ENCODE measurements at places on chromosomes 1 and 21. TPM values are rescaled to one million over a fixed set of nuclear protein-coding genes. Genes with fewer than 3 reads are reported as not detected.

GRCh38 chr1:208141610-208142192, 102.5 kb downstream of the PLXNA2 start:
- no peaks in the 10 kb centered on the region for H3K4me1 ChIP-seq
- H3K4me3 ChIP-seq: no peak overlapping the region
- DNase-seq: no peak
- no peaks in the 10 kb centered on the region for H3K27me3 ChIP-seq

DNA sequence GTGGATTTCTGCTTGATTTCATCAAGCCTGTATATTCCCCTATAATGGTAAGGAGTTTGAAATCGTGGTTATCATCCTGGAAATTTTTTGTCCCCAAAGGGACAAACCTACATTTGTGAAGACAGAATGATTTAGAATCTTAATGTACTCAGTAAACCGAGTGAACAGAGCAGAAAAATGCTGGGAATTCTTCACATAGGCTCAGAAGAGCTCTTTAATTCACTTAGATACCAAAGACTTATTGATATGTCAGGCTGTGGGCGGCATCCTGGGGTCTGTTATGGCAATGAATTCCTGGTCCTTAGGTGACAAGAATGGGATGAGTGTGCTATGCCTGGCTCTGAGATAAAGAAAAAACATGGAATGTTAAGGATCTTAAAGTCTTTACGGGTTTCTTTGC, 74.9 kb downstream of the ROR1 start:
- H3K36me3 ChIP-seq: no peaks in the 10 kb centered on the region
- H3K4me3 ChIP-seq: no peak overlapping the region
- DNase-seq: no peak
- no peak overlapping the region for H3K27ac ChIP-seq
- H3K4me1 ChIP-seq: no peaks in the 10 kb centered on the region

GRCh38 chr1:2250721-2251281, 22.7 kb downstream of the SKI start:
- H3K4me3 ChIP-seq: no peak overlapping the region
- H3K27ac ChIP-seq: no peak overlapping the region
- peaks cover 4% of the 10 kb centered on the region for H3K36me3 ChIP-seq
- DNase-seq: no peak
- peaks cover 81% of the 10 kb centered on the region for H3K4me1 ChIP-seq
- H3K27me3 ChIP-seq: no peaks in the 10 kb centered on the region

- DNase-seq: no peak
- H3K4me3 ChIP-seq: peak overlapping the region; percentile 37
Observed at GRCh38 chr1:27601771-27602461, 2.0 kb downstream of the AHDC1 start.

DNA sequence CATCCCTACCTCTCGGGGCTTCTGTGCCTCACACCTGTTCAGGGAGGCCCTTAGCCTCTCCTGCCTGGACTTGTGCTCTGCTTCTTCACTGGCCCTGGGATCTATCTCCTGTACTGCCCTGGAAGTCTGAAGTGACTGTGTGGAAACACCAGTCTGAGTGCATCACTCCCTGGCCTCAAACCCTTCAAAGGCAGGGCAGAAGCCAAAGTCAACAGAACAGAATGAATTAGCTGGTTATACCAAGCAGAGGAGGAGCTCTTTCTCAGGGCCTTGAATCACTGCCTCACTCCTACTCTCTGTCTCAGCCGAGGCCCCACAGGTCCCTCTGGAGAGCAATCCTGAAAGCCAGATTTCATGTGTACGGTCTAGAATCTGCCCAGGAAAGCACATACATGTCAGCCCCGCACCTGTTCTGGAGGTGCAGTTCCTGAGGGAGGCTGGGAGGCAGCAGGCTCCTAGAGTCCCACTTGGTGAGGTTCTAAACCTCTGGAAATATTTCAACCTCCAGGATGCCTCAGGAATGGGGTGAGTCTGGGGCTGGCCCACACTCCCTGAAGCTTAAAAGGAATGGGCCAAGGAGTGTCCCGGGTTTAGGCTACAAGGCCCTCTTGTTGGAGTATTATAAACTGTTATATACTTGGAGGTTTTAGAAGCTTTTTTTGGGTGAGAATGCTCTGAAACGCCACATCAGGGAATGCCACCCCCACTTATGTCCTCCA, 98.3 kb downstream of the ABCA4 start:
- H3K36me3 ChIP-seq: no peaks in the 10 kb centered on the region
- H3K27me3 ChIP-seq: no peaks in the 10 kb centered on the region
- H3K27ac ChIP-seq: no peak overlapping the region
- DNase-seq: no peak
- H3K4me1 ChIP-seq: no peaks in the 10 kb centered on the region

- H3K4me3 ChIP-seq: no peak overlapping the region
- H3K27me3 ChIP-seq: no peaks in the 10 kb centered on the region
- no peak for DNase-seq
- H3K36me3 ChIP-seq: no peaks in the 10 kb centered on the region
- no peaks in the 10 kb centered on the region for H3K4me1 ChIP-seq
Observed at GRCh38 chr1:220922951-220923350, 43.7 kb downstream of the HLX start.

DNA sequence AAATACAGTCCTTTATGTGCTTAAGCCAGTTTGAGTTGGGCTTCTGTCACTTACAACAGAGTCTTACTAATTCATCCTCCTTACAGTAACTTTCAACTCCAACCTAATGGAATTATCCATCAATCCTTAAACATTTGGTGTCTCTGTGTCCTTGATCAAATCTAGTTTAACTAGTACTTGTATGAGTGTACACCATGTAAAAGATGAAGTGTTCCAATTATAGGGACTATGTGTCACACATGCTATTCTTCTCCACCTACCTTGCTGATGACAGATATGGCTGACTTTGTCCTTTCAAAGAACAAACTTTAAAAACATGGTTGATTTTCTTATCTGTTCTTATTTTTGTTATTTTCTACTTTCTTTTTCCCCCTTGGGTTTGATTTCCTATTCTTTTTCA, 60.4 kb upstream of the NBPF3 start:
- no peaks in the 10 kb centered on the region for H3K27me3 ChIP-seq
- no peak overlapping the region for H3K27ac ChIP-seq
- H3K4me3 ChIP-seq: no peak overlapping the region
- H3K4me1 ChIP-seq: no peaks in the 10 kb centered on the region
- no peak for DNase-seq

- H3K27ac ChIP-seq: no peak overlapping the region
- no peaks in the 10 kb centered on the region for H3K27me3 ChIP-seq
Observed at GRCh38 chr1:172431204-172431603, 10.7 kb downstream of the C1orf105 start.

DNA sequence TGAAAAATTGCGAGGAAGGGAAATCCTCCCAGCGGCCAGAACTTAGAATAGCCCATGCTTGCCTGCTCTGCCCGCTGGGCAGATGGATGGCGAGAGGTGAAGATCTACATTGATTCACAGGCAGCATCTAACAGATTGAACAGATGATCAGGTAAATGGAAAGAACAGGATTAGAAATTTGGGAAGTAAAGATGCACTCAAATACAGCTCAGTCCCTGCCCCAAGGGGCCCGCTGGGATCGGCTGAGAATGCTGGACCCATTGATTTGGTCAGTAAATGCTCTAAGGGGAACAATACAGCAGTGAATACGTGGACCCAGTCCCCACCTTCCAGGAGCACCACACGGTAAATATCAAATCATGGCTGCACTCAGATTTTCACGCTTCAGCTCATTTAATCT, 248.2 kb downstream of the MATN1 start:
- H3K4me1 ChIP-seq: no peaks in the 10 kb centered on the region
- no peaks in the 10 kb centered on the region for H3K36me3 ChIP-seq
- DNase-seq: no peak
- no peak overlapping the region for H3K4me3 ChIP-seq
- no peak overlapping the region for H3K27ac ChIP-seq
- H3K27me3 ChIP-seq: no peaks in the 10 kb centered on the region

DNA sequence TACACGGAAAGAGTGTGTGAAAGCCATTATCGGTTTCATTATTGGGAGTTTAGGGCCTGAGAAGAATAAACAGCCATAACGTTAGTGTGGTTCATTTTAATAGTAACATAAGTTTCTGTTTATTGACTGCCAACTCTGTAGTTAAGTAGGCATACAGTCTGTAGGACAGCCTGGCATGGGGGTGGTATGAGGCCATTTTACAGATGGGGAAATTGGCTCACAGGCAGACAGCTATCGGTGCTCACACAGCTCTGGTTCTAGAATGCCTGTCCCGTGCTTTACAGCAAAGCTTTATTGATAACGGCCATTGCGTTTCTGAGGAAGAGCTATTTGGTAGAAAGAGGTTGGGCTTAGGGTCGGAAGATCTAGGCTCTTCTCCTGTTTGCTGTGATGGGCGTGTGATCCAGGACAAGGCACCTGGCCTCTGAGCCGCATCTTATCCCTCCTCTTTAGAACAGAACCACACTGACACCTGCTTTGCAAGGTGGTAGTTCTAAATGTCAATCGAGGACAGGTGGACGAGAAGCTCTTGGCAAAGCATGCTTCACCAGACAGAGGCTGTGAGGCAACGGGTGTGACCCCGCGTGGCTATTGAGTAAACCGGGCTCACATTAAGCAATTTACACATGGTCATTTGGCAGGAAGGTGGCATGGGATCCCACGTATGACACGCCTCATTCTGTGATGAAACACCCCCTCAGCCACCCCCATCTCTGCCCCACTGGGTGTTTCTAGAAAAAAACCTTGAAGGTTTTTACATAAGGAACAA, 14.9 kb downstream of the ETS2 start:
- DNase-seq: no peak
- H3K4me3 ChIP-seq: no peak overlapping the region
- no peaks in the 10 kb centered on the region for H3K4me1 ChIP-seq
- peaks cover 70% of the 10 kb centered on the region for H3K36me3 ChIP-seq
- H3K27me3 ChIP-seq: no peaks in the 10 kb centered on the region

GRCh38 chr1:87278825-87279535, 49.7 kb upstream of the LMO4 start:
- H3K27ac ChIP-seq: no peak overlapping the region
- H3K4me3 ChIP-seq: no peak overlapping the region
- no peaks in the 10 kb centered on the region for H3K4me1 ChIP-seq

- DNase-seq: no peak
- H3K27me3 ChIP-seq: no peaks in the 10 kb centered on the region
- no peaks in the 10 kb centered on the region for H3K36me3 ChIP-seq
- no peak overlapping the region for H3K4me3 ChIP-seq
- H3K27ac ChIP-seq: no peak overlapping the region
Observed at GRCh38 chr1:195754874-195755273, 853.4 kb downstream of the KCNT2 start.

DNA sequence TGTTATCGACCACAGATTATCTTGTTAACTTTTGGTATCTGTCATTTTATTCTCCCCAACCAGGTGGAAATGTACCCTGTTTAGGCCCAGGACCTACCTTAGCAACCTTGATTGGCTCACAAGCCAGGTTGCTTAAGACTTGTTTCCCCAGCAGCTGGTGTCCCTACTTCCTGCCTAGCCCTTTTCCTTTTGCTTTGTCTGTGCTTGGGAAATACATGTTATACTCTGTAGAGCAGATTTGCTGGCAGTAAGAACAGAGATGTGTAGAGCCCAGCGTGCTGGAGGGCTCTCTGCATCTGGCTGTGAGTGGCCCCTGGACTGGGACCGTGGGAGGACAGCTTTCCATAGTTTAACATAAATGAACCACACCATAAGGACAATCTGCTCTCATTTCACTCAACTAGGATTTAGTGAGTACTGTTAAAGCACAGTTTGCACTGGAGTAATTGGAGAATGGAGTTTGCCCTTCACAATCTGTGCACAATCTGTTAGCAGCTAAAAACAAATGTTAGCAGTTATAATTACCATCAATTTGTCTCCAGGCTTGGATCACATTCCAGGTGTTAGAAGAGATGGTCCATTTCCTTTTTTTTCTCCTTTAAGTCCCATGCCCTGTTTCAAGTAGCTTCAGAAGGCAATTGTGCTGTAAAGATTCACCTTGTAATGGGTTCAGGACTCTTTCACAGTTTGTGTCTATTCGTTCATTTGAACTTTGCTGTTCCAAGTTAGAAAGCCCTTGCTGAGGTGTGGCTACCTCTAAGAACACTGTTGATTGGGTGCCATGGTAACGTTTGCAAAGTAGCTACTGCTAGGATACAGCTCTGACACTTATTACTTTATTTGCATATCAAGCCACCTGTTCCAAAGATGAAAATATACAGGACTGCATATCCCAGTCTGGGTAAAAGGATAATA, at the start of gene APOBEC4:
Gene APOBEC4, minus strand, starts transcription at position 770 of the 915 bp plus-strand sequence. CDS start 4,535 bp downstream, outside the sequence.
- H3K4me3 ChIP-seq: no peak within 1 kb of the TSS
- no peaks in the 10 kb centered on the region for H3K36me3 ChIP-seq
- no peaks in the 10 kb centered on the region for H3K27me3 ChIP-seq
- no peak within 1 kb of the TSS for H3K27ac ChIP-seq
- no peak for DNase-seq

DNA sequence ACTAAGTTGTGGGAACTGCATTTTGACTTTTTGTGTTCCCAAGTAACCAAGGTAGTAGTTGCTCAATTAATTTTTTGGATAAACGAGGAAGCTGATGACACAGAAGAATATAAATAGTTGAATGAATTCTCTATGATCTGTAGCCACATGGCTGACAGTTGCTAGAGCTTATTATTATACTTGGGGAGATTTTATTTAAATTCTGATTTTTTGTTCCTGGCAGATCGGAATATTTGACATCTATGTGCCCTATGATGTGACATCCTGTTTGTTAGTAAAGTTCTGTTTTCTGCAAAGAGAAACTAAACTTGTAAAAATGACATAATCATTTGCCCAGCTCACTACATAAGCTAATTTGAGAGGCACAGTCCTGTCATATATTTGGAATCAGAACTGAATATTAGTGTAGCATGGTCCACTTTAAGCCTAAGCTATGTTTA, 9.7 kb upstream of the LYST start:
- no peak overlapping the region for H3K4me3 ChIP-seq
- H3K4me1 ChIP-seq: peaks cover 26% of the 10 kb centered on the region
- no peaks in the 10 kb centered on the region for H3K36me3 ChIP-seq
- DNase-seq: no peak
- peak overlapping the region; percentile 40 for H3K27ac ChIP-seq

GRCh38 chr1:189764391-189765320, 713.0 kb downstream of the BRINP3 start:
- H3K27me3 ChIP-seq: no peaks in the 10 kb centered on the region
- no peak overlapping the region for H3K4me3 ChIP-seq
- no peak for DNase-seq
- H3K36me3 ChIP-seq: no peaks in the 10 kb centered on the region
- H3K27ac ChIP-seq: no peak overlapping the region
- no peaks in the 10 kb centered on the region for H3K4me1 ChIP-seq

DNA sequence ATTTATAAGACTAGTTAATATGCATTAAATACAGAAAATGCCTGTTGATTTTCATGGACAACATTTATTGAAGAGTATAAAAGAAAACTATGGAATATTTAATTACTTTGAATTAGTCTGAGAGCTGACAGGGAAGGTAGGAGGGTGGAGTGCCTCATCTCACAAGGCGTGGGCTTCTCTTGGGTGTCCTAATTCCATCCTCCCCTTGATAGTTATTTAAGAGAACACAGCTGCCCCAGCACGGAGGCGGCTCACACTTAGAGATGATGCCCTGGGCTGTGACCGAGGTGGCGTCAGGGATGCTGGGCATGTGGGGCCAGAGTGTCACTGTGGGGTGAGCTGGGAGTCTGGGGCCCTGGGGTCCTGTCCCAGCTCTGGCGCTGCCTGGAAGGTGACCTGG, 493.0 kb downstream of the PTPRU start:
- no peak for DNase-seq
- no peaks in the 10 kb centered on the region for H3K36me3 ChIP-seq
- no peak overlapping the region for H3K27ac ChIP-seq

SPATA46 gene
- not detected for total RNA-seq

ZBTB8A gene
- total RNA-seq: 0.42 TPM

KRTAP11-1 gene
- not detected for total RNA-seq

OR2T33 gene
- total RNA-seq: not detected

A3GALT2 gene
- not detected for total RNA-seq

FBXO2 gene
- total RNA-seq: 1.8 TPM

HTR6 gene
- total RNA-seq: not detected

C1orf87 gene
- total RNA-seq: not detected

GREM2 gene
- total RNA-seq: not detected

MORN1 gene
- total RNA-seq: 10.4 TPM

TDRD5 gene
- not detected for total RNA-seq

PGLYRP3 gene
- total RNA-seq: not detected
